Fibroblast of the aortic adventitia (primary cell): ENCODE measurements at places on chromosomes 4 and X.

- no peak for DNase-seq
These were observed 228.0 kb downstream of the APBB2 start for GRCh38 chr4:40986375-40986774.

DNA sequence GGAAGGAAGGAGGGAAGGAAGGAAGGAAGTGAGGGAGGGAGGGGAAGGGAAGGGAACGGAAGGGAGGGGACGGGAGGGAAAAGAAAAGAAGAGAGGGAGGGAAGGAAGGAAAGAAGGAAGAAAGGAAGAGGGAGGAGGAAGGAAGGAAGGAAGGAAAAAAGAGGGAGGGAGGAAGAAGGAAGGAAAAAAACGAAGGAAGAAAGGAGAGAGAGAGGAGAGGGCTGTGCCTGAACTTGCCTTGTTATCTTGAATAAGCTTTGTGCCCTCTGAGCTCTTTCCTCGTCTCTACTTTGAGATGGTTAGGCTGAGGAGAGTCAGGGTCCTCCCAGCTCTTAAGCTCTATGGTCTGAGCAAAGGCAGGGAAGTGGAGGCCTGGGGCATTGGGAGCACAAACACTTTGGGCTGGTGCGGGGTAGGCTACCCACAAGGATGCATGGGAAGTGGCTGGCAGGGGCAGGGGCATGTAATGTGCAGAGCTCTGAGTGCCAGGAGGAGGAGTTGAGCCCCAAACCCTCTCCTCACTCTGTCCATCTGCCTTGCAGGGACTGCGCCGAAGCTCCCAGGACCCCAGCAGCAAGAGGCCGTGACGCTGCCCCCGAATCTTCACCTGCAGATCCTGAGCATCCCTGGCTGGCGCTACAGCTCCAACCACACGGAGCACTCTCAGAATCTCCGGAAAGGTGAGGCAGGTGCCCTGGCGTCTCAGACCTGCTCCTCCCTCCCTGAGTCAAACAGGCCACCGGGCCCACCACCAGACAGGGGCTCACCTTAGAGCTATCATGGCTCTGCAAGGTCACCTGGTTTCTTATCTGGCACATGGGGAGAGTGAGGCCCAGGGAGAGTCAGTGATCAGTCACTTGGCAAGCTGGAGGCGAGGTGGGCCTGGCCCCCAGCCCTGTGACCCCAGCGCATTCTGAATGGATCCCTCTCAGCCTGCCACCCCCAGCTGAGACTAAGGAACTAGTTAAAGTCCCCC lies 26.5 kb upstream of the MRFAP1 start:
- DNase-seq: no peak

GRCh38 chrX:149916745-149917392 lies 12.5 kb upstream of the HSFX4 start:
- DNase-seq: no peak

DNA sequence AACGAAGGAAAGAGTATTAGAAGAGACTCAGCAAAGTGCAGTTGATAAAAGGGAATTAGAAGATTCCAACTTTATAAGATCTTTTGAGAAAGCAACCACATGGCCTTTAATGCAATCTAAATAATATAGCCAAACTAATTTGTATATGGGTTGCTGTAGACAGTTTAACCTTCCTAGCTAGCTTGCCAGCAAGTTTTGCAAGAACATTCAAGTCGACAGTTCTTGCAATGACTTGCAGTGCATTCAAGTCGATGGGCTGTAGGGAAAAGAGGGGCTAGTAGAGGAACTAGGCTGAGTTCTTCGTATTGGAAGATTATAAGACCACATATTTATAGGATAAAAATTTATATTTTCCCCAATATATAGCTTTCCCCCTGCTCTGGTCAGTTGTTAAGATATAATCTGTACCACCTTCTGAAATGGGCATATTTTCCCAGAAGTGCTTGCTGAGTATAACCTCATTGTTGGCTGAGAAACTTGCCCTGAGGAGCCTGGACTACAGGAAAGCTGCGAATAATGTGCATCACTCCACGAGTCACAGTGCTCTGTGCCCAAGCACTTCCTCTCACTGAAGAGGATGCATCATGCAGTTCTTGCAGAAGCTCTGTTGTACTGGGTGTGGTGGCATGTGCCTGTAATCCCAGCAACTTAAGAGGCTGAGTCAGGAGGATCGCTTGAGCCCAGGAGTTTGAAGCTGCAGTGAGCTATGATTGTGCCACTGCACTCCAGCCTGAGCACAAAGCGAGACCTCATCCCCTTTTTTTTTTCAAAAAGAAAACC lies 56.7 kb downstream of the DOCK11 start:
- DNase-seq: peak; percentile 85

DNA sequence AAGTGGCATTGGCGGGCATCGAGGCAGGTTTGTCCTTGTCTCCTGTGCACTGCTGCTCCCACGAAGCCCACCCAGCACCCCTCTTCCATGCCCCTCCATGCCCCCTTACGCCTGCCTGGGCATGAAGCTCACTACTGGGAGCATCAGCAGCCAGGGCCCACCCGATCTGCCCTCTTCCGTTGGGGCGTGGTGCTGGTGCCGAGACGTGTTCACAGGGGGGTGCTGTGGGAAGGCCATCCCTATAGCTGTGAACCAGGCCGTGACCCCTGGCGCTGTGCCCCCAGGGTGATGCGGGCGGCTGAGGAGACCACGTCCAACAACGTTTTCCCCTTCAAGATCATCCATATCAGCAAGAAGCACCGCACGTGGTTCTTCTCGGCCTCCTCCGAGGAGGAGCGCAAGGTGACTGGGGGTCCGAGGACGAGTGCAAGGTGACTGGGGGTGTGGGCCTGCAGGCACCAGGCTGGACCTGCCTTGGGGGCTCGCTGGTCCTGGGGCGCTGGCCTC lies 19.3 kb upstream of the ADD1 start:
- DNase-seq: no peak

- DNase-seq: no peak
These were observed 294.2 kb upstream of the FTHL17 start for GRCh38 chrX:31366041-31366440.

- peak; percentile 51 for DNase-seq
These were observed 330.1 kb downstream of the BMPR1B start for GRCh38 chr4:95087657-95088455.

GRCh38 chrX:129462707-129463106 lies 60.6 kb downstream of the SMARCA1 start:
- no peak for DNase-seq

GRCh38 chrX:115023139-115023538 lies 5.7 kb upstream of the IL13RA2 start:
- DNase-seq: peak; percentile 87

DNA sequence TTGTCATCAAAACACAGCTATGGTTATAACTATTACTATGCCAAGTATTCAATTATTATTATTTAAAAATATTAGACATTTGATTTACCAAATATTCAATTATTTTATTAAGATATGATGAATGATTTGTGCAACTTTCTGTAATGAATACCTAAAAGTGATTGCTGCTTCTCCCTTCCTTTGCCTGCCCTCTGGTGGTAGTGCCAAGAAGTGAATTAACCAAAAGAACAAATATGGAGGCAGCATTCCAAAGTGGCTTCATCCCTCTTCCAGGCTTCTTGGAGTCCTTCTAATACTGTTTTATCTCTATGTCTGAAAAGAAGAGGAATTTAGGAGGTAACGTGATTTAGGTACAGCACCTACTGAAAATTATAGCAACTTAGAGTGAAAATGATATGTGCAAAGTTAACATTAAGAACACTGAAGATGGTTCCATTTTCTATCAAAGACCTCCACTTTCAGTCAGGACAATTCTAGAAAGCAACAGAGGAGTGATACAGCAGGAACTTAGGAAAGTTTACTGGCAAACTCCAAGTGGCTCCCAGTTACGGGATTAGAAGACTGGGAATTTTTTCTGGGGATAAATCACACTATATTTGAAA lies 43.0 kb downstream of the ENPEP start:
- peak; percentile 43 for DNase-seq

- DNase-seq: peak; percentile 97
These were observed 10.9 kb downstream of the ADH6 start for GRCh38 chr4:99207911-99208718.

GRCh38 chrX:68853665-68854251 lies 24.9 kb downstream of the EFNB1 start:
- DNase-seq: no peak

GRCh38 chr4:182930889-182931288 lies 13.7 kb upstream of the DCTD start:
- no peak for DNase-seq

GRCh38 chr4:4663028-4663427 lies 121.2 kb upstream of the STX18 start:
- peak; percentile 62 for DNase-seq

- peak; percentile 79 for DNase-seq
These were observed at the start of gene TRIM2 for GRCh38 chr4:153204247-153204671. TSS of gene TRIM2 (plus strand) at chr4:153204443. CDS start at chr4:153204531, 88 bp downstream.

GRCh38 chrX:46831765-46832327 lies 5.0 kb upstream of the RP2 start:
- peak; percentile 59 for DNase-seq

DNA sequence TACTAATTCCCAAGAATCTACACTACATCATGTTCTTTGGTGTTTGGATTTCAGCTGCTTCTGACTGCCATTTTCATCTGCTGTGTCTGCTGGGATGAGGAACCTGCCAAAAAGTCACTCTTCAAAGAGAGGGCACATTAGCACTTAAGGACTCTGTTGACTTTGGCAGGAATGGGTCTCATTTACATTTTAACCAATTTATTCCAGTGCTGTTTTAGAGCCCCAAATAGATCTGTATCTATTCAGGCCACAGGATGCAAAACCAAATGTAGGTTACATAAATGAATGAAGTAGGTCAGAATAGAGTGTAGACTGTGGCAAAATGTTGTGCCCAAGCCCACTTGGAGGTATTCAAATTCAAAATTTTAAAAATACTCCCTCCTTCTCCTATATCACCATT lies 14.4 kb downstream of the TXK start:
- DNase-seq: no peak

DNA sequence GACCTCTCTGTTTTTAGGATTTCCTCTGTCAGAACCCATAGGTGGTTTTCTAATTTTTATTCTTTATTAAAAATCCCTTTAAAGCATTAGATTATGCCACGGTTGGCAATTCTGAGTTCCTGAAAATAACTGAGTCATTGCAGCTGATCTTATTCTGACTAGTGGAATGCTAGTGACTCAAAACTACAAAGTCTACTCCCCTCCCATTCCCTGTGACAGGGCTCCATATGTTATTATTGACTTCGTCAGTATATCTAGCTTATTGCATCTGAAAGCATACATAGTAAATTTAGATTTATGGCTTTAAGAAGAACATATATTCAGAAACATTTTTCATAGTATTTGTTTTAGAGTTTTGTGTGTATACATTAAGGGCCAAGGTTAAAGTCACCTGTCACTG lies 38.5 kb downstream of the HERC3 start:
- DNase-seq: peak; percentile 77

GRCh38 chr4:52369649-52370048 lies 289.5 kb downstream of the USP46 start:
- DNase-seq: no peak

DNA sequence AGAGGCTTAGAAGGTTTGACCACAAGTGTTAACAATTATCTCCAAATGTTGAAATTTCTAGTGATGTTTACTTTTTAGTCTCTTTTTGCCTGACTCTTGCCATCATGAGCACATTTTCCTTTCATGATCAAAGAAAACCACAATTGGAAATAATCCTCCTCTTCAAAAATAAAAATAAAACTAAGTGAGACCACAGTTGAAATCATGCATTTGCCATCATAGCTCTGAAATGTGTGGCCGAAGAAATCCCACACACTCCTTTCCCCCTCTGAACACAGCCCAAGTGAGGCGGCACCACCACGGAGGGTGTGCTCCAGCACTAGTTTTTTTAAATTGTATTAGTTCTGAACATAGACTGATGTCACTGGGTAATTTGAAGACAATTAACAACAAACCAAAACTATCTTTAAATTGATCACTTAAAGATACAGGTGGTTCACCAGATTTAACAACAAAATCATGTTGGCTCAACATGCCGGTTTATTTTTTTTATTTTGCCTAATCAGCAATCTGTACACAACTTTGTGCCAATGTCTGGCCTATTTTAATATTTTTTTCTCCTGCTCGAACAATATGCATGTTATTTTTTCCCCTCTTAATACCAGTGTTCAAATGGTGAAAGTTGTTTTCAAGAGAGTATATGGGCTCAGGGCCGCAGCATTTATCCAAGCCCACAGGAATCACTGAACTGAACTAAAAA lies 17.6 kb downstream of the APBB2 start:
- no peak for DNase-seq

- DNase-seq: no peak
These were observed 34.1 kb upstream of the IL1RAPL1 start for GRCh38 chrX:28552882-28553829.

- no peak for DNase-seq
These were observed 980 bp upstream of the FHDC1 start for GRCh38 chr4:152935143-152935542.

GRCh38 chr4:44231006-44231405 lies 217.6 kb downstream of the KCTD8 start:
- DNase-seq: no peak

- no peak for DNase-seq
These were observed 50.5 kb upstream of the OGT start for GRCh38 chrX:71482228-71482958.

DNA sequence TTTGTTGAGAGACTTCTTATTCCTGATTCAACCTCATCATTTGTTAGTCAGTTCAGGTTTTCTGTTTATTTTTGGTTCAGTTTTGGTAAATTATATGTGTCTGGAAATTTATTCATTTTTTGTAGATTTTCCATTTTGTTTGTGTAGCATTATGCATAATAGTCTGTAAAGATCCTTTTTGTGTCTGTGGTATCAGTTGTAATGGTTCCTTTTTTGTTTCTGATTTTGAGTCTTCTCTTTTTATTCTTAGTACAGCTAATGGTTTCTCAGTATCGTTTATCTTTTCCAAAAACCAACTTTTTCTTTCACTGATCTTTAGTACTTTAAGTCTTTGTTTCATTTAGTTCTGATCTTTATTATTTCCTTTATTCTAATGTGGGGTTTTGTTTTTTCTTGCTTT lies 61.4 kb downstream of the NWD2 start:
- no peak for DNase-seq

GRCh38 chrX:108468486-108468885 lies 28.8 kb downstream of the COL4A5 start:
- peak; percentile 75 for DNase-seq

- no peak for DNase-seq
These were observed 18.3 kb downstream of the ZNF518B start for GRCh38 chr4:10438924-10439323.

DNA sequence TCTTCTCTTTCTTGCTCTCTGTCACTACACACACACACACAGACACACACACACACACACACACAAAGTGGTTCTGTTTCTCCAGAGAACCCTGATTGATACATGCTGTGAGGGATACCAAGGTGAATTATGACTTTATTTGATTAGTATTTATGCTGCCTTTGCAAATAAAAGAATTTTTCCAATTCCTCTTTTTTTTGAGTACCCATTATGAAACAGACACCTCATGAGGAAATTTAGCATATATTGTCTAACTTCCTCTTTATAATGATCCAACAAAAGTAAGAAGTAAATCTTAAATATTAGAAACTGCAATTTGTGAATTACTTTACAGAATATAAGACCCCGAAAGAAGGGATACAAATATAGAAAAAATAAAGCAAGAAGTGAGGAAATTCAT lies 14.3 kb upstream of the RAB28 start:
- no peak for DNase-seq
